Stimulated activated CD8-positive, alpha-beta memory T cell treated with anti-CD3 and anti-CD28 coated beads, Interleukin-7, amount 100 ng/mL, for 24 hours (primary cell): ENCODE measurements at places on chromosomes 7 and 10.

DNA sequence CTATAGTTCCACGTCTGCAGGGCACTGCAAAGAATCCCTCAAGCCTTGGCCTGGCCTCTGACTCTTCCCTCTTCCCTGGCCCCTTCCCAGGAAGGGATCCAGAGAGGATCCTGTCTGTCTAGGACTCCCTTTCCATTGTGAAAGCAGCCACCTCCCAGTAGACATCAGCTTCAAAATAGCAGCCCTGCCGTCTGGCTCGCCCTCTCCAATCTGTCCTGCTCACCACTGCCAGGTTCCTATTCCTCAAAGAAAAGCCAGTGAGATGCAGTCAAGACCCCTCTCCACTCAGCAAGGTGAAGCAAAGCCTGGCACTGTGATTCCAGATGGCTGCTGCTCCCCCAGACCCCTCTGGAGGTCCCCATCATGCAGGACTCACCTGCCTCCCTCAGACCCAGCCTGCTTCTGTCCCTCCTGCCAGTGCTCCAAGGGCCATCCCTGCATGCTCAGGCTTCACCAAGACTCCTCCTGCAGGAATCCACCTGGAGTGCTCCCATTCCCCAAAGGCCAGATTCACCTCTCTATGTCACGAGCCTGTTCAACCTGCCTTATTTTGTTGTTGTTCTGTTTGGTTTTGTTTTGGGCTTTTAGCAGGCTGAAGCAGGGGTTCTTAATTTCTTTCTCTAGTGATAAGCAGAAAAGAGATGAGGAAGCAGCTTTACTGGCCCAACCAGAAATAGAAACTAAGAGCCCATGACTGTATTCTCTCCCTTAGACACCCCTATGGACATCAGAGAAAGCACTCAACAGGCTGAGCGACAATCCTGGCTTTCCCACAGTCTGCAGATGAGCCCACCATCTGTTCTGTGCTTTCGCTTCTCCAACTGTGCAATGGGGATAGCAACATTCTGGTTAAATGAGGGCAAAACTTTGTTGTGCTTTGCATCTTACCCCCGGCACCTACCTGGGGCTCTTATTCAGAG is 305.1 kb downstream of the GRID1 start:
- DNase-seq: no peak

DNA sequence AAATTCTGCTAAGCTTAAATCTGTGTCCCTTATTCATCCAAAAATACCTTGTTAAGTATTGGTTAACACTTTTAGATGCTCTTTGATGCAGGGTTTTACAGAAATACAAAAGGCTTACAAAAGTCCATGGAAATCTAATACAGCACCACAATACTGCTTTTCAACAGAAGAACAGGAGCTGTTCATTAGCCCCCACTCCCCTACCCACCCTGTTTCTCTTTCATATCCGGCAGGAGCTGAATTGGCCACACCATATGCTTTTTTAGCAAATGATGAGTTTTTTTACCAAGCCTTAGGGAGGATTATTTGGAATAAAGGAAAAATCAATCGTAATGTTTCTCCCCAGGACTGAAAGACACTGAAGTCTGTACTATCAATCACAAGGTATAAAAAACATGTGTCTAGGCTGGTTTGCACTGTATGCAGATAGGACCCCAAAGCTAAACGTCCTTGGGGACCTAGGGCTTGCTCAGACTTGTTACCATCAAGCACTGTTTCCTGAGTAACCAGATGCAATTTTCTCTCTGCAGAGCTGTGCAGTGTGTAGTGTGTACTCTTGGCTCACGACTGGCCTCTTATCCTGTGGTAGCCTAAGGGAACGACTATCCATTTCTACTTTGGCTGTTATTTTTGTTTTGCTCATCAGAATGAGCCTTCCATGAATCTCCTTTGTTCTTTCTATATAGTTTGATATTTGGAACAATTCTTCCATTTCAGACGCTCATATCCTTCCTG is 143.3 kb upstream of the LRGUK start:
- DNase-seq: no peak

- DNase-seq: no peak
Observed at GRCh38 chr10:119575506-119575905, 21.3 kb downstream of the TIAL1 start.

- DNase-seq: no peak
Observed at GRCh38 chr10:132809232-132810140, 23.5 kb upstream of the NKX6-2 start.

DNA sequence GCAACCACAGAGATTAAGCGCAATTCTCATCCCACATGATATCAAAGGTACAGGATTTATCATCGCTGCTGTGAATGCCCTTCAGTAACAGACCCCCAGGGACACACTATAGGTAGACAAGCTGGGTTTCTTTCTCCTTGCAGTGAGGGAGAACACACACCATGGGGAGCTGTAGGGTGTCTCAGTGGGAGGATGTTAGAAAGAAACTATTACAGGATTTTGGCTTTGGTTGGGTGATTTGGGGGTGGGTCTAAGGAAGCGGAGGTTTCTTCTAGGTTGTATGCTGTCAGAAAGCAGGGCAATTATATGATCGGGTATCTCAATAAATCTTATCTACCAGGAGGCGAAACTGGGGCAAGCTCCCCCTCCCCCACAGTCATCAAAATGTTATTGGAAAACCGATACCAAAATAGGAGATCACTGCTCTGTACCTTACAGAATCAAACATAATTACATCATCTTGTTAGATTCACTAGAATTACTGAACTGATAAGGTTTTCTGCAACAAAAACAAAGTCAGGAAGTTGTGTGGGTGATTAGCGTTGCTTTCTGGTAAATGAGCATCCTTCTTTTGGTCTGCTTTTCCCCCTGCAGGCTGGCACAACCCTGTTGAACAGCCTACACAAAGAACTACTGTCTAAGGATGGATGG is 209.7 kb downstream of the TEX36 start:
- no peak for DNase-seq

DNA sequence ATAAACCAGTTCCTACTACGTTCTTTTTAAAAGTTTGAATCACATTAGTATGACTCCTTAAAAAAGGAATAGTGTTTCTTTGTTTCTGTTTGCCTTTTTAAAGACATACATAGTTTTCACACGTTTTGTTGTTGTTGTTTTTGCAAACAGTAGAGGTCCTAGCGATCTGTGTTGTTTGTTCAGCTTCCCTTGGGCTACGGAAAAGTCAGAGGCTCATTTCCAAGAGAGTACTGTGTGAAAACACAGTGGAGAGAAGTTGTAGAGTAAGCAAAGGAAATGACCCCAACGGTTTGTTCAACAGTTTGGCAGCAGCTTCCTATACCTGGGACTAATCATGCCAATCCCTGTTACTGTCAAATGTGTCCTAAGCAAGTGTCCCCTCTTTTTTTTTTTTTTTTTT is 87.1 kb upstream of the STEAP1 start:
- no peak for DNase-seq

GRCh38 chr7:71361451-71362032 is 229.6 kb downstream of the GALNT17 start:
- DNase-seq: no peak

- no peak for DNase-seq
Observed at GRCh38 chr7:2970861-2971260, 72.8 kb downstream of the CARD11 start.
